ENCODE measurements at places on chromosomes 5 and 9. TPM values are rescaled to one million over a fixed set of nuclear protein-coding genes. Genes with fewer than 3 reads are reported as not detected.

GRCh38 chr5:138793575-138793974, 40.4 kb downstream of the CTNNA1 start:
- no peak for DNase-seq

GRCh38 chr5:37424441-37424840, 45.3 kb downstream of the WDR70 start:
- no peak for DNase-seq

DNA sequence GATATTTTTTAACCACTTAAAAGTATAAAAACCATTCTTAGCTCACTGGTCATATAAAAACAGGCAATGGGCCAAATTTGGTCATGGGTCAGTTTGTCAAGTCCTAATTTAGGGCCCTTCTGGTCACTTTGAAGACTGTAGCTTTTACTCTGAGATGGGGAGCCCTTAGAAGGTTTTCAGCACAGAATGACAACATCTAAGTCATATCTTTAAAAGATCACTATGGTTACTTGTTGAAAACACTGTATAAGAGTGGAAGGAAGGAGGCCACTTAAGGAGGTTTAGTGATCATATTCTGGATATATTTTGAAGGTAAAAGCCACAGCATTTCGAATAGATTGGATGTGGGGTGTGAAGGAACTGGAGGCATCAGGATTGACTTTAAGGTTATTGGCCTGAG, 76.7 kb downstream of the STRBP start:
- no peak for DNase-seq

GRCh38 chr9:81530310-81530810, 159.0 kb downstream of the TLE1 start:
- no peak for DNase-seq

GRCh38 chr9:96245399-96245798, 56.6 kb downstream of the HSD17B3 start:
- no peak for DNase-seq

Gene CLIC3
- 0.32 TPM for total RNA-seq

DNA sequence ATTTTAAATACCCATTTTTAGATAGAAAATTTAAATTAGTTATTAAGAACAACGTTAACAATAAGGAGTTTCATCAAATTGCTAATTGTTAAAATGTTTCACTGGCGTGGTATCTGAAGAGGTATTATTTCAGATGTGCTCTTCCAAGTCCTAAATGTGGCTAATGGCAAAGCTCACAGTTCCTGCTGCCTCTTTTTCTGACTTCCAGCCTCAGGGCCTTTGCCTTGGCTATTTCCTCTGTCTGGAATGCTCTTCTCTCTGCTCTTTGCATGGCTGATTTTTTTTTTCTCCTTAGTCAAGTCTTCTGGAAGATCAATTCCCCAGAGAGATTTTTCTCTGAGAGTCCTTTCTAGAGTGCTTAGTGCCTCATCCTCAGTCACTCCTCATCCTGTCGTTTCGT, 9.6 kb upstream of the SSBP2 start:
- DNase-seq: no peak

GRCh38 chr9:87876708-87877107, 6.0 kb upstream of the SPATA31E1 start:
- no peak for DNase-seq

DNA sequence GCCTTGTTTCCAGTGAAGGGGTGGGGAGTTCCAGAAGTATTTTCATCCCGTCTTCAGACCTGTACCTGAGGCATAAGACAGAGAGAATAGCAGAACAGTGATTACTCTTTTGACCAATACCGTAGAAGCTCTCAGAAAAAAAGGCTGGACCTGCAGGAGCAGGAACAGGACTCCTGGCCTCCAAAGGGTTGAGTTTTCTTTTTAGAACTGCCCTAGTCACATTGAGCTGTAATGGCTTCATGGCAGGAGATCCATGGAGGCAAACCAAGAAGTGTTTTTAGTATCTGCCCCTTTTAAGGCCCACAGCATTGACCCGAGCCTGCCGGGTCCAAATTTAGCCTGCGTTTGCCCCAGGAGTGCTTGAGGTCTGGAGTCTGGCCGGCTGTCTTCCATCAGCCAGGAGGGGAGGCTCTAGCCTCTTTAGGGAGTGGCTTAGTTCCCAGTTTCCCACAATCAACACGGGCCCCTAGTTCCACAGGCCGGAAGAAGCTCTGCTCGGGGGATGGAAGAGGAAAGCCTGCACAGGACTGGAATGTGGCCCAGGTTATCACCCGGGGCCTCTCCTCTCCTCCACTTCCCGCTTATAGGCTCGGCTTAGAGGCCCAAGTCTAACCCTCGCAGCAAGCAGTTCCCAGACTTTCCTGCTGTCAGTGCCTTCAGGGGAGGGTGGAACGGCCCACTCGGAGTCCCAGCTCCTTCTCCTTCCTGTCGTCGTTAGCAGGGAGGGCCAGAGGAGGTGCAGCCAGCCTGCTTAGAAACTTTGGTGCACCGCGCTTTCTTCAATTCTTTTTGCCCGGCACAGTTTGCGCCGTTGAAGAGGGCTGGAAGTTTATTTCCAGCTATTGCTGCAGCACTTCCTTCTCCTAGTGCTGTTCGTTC, 80.7 kb downstream of the C9orf152 start:
- no peak for DNase-seq

- DNase-seq: no peak
Observed at GRCh38 chr5:42858031-42858643, 46.4 kb upstream of the SELENOP start.

GRCh38 chr9:35306283-35306682, 144.5 kb downstream of the UNC13B start:
- no peak for DNase-seq

DNA sequence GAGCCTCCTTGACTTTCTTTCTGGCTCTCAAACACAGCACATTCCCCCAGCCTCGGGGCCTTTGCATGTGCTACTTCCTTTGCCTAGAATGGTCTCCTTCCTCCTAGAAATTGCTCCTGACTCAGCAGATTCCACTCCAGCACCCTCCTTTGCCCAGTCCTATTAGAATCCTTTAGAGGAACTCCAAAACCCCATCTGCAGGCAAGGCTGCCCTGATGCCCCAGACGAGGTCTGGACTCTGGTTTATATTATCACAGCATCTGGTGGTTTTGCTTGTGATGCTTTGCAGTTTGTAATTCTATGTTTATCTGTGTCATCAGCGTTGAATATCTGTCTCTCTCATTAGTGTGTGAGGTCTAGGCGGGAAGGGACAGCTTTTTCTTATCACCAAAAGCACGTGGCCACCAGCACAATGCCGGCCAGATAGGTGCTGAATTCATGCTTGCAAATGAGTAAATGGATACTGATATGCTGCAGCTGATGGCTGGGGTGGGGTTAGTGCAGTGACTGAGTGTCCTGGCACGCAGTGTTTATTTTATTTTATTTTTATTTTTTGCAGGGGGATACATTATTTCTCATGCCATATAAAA, 30.0 kb upstream of the ANKH start:
- DNase-seq: no peak

DNA sequence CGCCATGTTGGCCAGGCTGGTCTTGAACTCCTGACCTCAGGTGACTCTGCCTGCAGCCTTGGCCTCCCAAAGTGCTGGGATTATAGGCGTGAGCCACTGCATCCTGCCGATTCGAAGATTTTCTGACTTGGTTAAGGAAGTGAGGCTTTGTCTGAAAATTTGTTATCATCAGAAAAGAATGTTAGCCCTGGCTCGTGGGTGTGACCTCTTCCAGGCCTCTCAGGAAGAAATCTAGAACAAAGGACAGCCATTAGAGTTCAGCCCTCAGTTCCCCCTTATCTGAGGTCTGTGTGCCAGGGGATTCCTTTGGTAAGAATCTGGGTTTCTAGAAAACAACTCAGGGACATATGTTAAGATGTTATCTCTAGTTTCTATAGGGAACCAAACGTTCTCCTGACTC, 6.2 kb downstream of the OR2S2 start:
- DNase-seq: no peak

- no peak for DNase-seq
Observed at GRCh38 chr5:157459715-157460599, at the start of gene NIPAL4. NIPAL4 (plus strand) TSS chr5:157460213; CDS start chr5:157460321, 108 bp downstream.

DNA sequence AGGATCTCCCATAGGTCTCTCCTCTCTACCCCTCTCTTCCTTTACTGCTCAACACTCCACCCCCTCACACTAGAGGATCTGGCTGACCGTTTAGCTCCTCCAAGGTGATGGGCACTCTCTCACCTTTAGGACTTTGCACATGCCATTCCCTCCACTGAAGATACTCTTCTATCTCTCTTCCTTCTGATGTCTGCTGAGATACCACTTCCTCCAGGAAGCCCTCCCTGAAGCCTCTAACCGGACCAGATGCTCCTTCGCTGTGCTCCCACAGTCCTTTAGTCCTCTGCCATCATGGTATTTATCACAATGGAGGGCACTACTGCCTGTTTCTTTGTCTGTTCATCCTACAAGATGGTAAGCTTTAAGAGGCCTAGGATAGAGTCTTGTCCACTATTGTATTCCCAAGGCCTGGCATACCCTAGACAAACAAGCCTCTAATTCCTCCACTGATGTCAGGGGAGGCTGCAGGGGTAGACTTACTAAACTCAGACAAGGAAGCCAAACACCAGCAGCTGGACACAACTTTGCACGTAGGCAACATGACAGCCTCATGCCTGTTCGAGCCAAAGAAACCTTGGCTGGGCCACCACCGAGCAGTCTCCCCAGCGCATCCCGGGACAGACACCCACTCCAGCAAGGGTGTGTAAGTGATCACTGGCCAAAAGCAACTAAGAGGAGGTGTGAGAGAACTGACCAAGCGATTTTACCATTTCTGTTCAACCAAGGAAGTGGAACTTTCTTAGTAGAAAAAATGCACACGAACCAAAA, 20.2 kb downstream of the ORM2 start:
- DNase-seq: no peak

Gene ANKRD34B
- total RNA-seq: not detected

DNA sequence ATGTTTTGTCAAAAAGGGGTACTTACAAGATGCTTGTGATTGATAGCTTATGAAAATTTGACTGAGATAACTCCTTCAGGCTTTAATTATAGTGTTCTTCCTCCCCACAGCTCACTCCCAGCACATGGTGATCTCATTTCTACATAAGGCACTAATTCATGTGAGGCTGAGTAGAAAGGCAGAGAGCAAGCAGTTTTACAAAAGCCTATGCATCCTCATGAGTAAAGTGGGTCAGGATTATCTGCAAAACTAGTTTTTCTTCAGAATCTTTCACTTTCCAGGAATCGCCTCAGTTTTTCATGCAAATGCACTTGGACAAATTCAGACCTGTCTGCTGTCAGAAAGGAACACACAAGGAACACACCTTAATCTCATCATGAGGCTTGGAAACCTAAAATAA, 92.1 kb upstream of the FBN2 start:
- DNase-seq: no peak

Gene PCDHA11
- total RNA-seq: 3.4 TPM

Gene RORB
- total RNA-seq: 1.0 TPM

DNA sequence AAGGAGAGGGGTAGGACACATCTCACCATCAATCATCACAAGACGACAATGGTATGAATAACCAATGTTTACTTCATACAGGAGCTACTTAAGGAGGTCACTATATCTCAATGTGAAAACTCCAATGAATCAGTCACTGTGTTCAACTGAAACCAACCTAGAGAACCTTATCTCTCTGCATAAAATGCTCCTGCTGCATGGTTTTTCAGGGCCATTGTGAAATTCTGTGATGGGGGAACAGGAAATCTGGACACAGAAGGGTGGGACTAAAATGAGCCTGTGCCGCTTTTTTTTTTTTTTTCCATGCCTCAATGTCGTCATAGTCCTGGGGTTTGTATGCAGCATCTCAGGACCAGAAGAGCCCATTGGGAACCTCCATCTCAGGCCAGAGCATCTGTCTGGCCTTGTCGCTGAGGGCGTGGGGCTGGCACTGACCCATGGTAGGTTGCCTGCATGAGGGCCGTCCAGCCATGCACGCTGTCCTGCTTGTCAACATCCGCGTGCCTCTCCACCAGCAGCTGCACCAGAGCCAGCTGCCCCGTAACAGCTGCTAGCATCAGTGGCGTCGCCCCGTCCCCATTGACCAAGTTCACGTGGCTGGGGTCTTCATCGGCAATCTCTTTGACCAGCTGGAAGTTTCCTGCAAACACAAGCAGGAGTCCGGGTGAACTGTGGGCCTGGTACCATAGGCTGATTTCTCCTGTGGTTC, 12.7 kb downstream of the ANKS6 start:
- no peak for DNase-seq

Gene RMRP
- total RNA-seq: 2,058 TPM

- no peak for DNase-seq
Observed at GRCh38 chr5:154166901-154167791, 23.4 kb upstream of the GALNT10 start.

Gene VAV2
- total RNA-seq: 9.5 TPM

Gene DOCK8
- 34.1 TPM for total RNA-seq

DNA sequence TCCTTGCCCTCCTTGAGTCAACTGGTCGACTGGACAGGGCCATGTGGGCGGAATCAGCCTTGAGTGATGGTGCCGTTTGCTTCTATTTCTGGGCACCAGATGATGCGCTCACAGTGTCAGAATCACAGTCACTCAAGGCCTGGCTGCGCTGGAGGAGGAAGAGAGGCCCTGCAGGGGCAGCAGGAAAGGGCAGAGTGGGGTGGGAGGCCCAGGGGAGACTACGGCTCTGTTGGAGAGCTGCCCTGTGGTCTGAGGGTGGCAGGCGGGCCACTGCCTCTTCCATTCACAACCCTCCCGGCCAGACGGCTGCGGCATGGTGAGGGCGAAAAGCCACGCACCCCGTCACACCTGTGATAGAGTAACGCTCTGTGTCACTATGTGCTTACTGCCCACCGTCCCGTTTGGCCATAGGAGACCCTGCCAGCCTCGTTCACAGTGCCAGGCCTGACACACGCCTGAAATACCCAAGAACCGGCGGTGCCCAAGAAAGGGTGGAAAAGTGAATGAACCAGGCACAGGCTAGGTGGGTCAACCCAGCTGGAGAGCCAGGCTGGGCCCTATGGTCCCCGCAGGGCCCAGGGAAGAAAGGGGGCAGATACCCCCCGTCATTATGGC, 9.9 kb downstream of the PLPP7 start:
- DNase-seq: no peak

Gene NKD2
- total RNA-seq: 16.7 TPM

DNA sequence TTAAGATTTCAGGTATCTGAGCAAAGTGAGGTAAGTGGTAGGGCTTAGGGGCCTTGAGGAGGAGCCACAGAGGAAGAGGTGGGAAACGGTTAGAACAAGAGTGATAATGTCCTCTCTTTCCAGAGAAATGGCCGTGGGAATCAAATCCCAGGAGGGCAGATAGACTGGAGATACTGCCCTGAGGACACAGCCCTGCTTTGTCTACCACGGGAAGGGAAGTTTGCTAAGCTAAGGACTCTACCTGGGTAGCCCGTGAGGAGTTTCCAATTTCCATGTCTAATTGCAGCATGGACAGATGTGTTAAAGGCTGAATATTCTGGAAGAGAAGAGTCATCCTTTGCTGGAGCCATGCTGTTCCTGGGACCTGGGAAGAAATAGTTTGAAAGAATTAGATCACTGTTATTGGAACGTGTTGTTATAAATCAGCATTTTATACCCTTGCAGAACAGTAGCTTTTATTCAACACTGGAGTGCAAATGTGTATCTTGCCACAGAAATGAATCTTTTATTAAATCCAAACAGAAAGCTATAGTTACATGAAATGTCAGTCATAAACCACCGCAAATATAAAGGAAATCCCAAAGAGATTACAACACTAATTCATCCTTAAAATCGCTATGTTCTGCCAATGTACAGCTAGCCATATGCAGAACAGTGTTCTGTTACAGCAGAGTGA, 133.2 kb upstream of the LHFPL2 start:
- no peak for DNase-seq

Gene TTC1
- total RNA-seq: 41.0 TPM
